ENCODE measurements at places on chromosomes 2 and 18. TPM values are rescaled to one million over a fixed set of nuclear protein-coding genes. Genes with fewer than 3 reads are reported as not detected.

The CD8A gene
- total RNA-seq = 0.76 TPM

The CIDEA gene
- total RNA-seq = not detected

The RAB12 gene
- total RNA-seq = 32.7 TPM

- no peak for DNase-seq
These were observed 23.2 kb upstream of the CABYR start for GRCh38 chr18:24115628-24116027.

DNA sequence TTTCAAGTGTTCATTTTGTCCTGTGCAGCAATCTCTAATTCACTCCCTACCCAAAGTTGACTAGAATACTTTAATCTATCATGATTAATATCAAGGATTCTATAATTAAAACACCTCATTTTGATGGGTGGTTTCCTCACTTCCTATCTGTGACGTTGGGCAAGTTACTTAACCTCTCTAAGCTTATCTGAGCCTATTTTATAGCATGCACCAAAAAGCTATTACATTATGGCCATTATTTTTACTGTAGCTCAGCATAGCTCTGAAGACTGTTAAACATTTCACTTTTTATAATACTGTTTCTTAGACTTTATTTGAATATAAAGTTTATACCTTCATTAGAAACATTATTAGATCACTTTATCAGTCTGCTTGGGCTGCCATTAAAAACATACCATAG is 579.6 kb upstream of the NXPH2 start:
- DNase-seq = no peak

DNA sequence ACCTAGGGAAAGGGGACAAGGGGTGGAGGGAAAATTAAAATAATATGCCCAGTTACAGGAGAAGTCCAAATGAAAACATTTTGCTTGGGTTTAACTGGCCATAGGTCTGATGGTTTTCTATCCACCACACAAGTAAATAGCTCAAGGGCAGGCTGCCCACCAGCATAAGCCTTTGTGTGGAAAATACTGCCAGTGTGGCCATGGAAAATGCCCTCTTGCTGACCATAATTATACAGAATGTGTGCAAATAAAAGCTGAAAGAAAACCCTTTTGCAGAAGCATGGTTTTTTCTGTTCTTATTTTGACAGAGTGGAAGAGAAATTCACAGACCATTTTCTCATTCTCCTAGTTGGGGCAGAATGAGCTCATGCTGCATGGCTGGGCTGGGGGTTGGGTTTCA is 111.3 kb upstream of the SIX2 start:
- no peak for DNase-seq

DNA sequence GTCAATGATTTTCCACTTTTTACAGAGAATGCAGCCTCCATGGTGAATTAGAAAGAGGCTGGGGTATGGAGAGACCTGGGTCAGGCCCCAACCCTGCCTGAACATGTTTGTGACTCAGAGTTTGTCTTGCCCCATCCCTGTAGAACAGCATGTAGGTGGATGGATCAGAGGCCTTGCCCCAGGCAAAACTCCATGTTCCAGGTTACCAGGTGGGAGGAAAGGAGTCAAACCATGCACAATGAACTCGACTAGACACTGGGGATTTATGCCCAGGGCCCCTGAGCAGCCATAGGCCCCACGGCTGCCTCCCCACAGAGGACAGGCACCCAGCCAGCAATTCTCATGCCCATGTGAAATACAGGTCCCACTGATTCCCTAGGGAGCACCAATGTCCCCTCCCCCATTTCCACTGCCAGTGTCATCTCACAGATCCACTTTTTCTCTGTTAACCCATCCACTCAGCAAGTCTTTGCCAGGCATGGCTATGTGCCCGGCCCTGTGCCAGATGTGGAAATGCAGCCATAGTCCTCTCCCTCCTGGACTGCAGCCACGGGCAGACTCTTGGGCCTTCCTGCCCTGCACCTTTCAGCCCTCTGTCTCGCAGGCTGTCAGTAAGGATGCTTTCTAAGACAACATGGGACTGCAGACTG is 737.8 kb upstream of the HS6ST1 start:
- DNase-seq = no peak

DNA sequence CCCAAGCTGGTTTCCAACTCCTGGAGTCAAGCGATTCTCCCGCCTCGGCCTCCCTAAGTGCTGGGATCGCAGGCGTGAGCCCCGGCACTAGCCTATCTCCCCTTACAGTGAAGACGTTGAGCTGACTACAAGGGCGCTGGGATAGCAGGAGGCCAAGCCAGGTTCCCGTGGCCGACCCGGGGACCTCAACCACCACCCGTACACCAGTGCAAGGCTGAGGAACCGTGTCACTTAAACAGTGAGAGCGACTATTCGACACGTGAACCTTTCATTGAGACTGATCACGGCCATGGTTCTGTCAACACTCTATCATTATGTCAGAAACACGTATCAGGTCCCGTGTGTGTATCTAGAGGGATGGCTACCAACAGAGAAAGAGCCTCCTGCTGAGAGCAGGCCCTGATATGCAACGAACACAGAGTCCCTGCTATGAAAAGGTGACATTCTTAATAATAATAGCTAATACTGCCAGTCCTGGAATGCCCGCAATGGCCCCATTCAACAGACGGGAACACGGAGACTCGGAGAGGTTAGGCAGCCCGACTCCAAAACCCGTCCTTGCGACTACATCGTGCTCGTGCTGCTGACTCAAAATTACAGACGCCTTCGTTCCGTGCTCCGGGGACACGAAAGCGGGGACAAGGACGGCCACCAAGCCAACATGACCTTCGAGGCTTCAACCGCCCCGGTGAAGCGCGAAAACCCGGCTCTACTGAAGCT is 833 bp downstream of the AFG3L2 start:
- no peak for DNase-seq

GRCh38 chr2:102120701-102121159 is 21.8 kb upstream of the IL1R1 start:
- no peak for DNase-seq

- DNase-seq = no peak
These were observed 95.3 kb upstream of the FAM110C start for GRCh38 chr2:141611-142010.

Data from HCT116 (cell line).